Thyroid gland (tissue), 4 donors: ENCODE measurements at places on chromosomes 5 and 9. TPM values are rescaled to one million over a fixed set of nuclear protein-coding genes. Genes with fewer than 3 reads are reported as not detected.

OR1B1 gene
- total RNA-seq = 0.67 TPM

CDH9 gene
- not detected for total RNA-seq

TPD52L3 gene
- total RNA-seq = 0.27 TPM

DBH gene
- 0.11 TPM for total RNA-seq

MORN5 gene
- total RNA-seq = not detected

IFNA8 gene
- total RNA-seq = not detected

TERT gene
- not detected for total RNA-seq

CARD9 gene
- 0.27 TPM for total RNA-seq

RNF130 gene
- total RNA-seq = 55.0 TPM

PPP2R2B gene
- total RNA-seq = 1.1 TPM

PCDHA13 gene
- total RNA-seq = 2.8 TPM

CCDC69 gene
- total RNA-seq = 15.8 TPM

PRDM9 gene
- total RNA-seq = not detected

PCDHGC5 gene
- 2.0 TPM for total RNA-seq
